NCI-H82 (cell line): ENCODE measurements at places on chromosomes 3 and 15.
A peak's percentile ranks its signal among the peaks of the same experiment; 100 is the strongest.

DNA sequence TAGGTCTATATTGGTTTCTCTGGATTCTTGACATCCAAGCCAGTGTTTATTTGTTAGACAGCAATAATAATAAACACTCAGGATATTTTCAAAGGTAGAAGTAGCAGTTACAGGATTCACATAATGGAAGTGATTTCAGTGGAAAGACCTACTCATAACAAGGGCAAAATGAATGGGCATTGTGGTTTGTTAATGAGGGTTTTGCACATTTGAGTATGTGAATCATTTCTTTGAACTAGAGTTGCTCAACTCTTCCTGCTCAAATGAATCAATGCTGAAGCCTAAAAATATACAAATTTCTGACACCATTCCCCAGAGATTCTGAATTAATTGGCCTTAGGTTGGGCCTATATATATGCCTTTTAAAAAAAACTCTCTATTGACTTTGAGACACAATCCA is 4.1 kb upstream of the COL6A5 start:
- no peak for DNase-seq

- peak; percentile 39 for DNase-seq
These were observed 4.8 kb downstream of the MORC1 start for GRCh38 chr3:109112946-109113760.

- no peak for DNase-seq
These were observed 176.7 kb downstream of the DIPK2A start for GRCh38 chr3:144148356-144148755.

GRCh38 chr3:108099679-108100428 is 9.0 kb upstream of the CD47 start:
- DNase-seq: peak; percentile 40

- no peak for DNase-seq
These were observed 202.0 kb downstream of the UBE2E2 start for GRCh38 chr3:23405081-23405480.

DNA sequence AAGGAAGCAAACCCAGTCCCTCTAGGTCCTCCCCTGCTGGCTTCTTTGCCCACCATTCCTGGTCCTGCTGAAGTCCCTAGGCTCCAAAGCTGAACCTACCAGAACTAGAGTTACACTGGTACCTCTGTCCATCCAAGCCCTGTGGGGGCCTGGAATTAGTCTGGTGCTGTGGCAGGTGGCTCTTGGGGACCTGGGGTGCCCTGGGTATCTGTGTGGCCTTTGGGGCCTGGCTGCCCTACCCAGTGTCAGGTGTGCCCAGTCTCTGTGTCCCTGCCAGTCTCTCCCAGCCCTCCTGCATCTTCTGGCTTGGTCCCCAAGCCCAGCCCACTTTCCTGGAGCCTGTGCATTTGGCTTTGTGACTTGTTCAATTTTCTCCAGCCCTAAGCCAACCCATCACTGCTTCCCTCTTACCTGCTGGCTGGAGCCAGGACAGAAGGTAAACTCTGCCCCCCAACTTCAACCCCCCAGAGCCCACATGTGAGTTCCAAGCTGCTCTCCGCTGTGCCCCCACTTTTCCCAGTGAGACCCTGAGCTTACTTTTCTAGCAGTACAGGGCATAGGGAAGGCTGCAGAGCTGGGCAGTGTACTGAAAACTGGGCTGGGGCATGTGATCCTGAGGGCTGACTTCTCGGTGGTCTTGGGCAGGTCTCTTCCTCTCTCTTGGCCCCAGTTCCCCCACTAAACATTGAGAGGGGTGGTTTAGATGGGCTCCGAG is 28.3 kb upstream of the HHATL start:
- DNase-seq: no peak

DNA sequence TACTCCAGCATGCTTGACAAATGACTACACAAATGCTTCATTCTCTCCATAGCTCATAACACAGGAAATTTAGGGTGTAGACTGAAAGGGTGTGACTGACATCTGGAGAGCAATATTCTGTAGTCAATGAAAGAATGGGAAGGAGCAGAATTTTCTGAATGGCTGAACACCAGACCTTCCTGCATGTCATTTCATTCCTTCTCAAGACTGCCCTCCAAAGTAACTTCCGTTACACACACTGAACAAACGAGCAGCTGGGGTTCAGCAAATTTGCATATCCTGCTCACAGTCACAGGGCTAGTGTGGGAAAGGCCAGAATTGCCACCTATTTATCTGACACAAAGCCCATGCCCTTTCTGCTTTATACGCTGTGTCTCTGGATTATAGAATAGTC is 325.0 kb upstream of the CFAP20DC start:
- DNase-seq: no peak

GRCh38 chr3:14884665-14885064 is 62.7 kb upstream of the NR2C2 start:
- no peak for DNase-seq

GRCh38 chr3:146117406-146118285 is 43.3 kb downstream of the PLOD2 start:
- no peak for DNase-seq

GRCh38 chr15:47908950-47909670 is 191.8 kb downstream of the SEMA6D start:
- no peak for DNase-seq

DNA sequence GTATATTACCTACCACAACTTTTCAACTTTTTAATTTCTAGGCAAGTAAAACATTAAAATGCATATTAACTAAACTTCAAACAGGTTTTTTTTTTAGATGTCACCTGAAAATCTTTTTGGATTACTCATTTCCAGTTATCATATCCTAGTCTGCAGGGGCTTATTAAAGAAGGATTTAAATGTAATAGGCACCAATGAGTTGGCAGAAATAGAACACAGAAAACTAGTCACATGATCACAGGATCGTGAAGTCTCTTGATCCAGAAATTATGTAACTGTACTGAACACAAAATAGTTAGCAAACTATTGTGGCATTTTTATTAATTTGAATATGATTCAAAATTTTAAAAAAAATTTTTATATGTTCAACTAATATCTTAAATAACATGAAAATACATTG is 654.4 kb upstream of the NAALADL2 start:
- DNase-seq: peak; percentile 66

- no peak for DNase-seq
These were observed 27.2 kb upstream of the GBE1 start for GRCh38 chr3:81788610-81789009.

GRCh38 chr3:43326891-43327581 is 40.7 kb downstream of the SNRK start:
- DNase-seq: no peak

DNA sequence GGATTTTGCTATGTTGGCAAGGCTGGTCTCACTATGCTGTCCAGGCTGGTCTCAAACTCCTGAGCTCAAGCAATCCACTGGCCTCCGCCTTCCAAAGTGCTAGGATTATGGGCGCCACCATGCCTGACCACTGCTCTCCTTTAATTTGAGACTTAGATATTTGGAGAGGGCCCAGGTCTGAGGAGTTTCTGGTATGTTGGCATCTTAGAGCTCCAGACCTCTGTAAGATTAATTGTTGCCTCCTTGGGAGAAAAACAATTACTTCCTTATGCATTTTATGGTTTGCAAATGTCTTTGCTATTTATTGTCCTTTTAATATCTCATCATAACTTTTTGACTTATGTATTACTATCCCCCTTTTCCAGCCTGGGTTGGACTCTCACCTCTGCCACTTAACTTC is 2.9 kb downstream of the ZNF774 start:
- DNase-seq: no peak

- peak; percentile 79 for DNase-seq
These were observed 121.8 kb downstream of the PDZRN3 start for GRCh38 chr3:73502609-73503583.

DNA sequence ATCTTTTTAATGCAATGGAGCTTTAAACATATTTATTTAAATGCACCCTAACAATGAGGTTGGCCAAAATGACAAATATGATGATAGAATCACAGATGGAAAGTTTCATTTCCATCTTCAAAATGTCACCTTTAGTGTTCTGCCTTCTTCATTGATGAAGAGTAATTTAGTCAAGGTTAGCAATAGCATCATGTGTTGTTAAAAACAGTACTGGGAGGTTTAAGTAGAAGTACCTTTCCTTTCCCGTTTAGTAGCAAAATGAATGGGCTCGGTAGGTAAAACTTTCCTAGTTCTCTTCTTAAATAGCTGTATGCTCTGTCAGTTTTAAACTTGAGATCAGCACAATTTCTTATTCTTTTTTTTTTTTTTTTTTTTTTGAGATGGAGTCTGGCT is 35.1 kb downstream of the EIF2AK4 start:
- no peak for DNase-seq

GRCh38 chr3:155778462-155778861 is 27.6 kb downstream of the C3orf33 start:
- no peak for DNase-seq

- DNase-seq: no peak
These were observed 486 bp downstream of the CDIN1 start for GRCh38 chr15:36579792-36580431.

DNA sequence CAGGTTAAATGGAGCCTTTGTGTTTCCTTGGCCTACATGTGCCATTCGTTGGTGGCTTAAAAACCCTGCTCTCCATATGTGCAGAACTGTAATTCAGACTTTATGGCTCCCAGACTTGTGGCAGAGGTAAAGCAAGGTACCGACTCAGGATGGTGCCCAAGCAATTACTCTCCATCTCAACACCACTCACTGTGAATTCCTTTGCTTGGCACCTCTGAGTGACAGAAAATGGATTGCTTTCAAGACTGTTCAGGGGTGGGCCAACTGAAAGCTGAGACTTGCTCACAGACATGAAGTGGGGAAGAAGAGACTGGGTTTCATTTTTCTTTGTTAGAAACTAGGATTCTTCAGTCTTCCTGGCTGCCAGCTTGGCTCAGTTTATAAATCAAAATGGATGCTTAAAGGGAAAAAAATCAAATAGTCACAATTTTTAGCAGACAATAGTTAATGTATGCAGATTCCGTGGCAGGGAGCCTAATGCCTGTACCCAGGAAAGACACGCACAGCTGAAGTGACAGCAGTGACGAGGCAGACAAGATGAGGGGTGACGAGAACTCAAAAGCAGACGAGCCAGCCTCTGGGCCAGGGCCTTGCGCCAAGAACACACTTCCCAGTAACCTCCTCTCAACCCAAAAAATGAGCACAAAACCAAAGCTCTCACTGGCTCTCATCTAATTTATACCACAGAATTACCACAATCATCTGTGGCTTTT is 207.9 kb upstream of the SLC2A2 start:
- no peak for DNase-seq

GRCh38 chr15:83012636-83013035 is 1.2 kb upstream of the C15orf40 start:
- no peak for DNase-seq

- no peak for DNase-seq
These were observed 73.1 kb upstream of the SAMMSON start for GRCh38 chr3:69926385-69926784.

DNA sequence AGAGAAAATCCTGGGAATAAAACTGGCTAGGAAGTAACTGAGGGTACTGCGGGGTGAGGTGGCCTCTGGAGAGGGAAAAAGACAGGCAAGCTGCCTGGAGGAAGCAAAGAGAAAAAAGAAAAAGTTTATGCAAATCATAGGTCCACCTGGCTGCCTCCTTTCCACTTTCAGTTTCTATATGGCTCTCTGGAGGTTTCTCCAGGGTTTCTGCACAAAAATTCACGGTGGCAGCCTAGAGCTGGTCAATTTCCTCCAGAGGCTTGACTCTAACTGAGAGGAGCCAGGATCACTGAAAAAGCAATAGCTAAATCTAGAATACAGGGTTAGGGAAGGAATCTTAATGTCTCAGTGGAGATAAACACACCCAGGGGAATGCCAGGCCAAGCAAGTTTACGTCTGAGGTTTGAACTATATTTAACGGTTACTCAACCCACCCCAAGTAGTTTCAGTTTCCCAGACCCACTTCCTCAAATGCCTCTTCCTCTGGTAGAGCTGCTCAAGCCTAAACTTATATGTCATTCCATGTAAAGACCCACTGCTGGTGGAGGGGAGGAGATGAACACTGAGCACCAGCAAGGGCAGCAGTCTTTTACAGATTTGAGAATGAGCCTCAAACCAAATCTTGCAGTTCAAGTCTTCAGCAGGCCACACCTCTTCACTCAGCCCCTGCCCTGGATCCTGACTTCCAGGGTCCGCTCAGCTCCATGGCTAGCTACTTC is 5.7 kb downstream of the LYSMD2 start:
- DNase-seq: no peak
